Esophagus muscularis mucosa (tissue), 4 donors: ENCODE measurements at places on chromosomes 11 and 22.

- no peak overlapping the region for H3K27ac ChIP-seq
- H3K36me3 ChIP-seq = no peaks in the 10 kb centered on the region
- no peaks in the 10 kb centered on the region for H3K27me3 ChIP-seq
These were observed 625.2 kb downstream of the CNTN5 start for GRCh38 chr11:99645934-99646333.

DNA sequence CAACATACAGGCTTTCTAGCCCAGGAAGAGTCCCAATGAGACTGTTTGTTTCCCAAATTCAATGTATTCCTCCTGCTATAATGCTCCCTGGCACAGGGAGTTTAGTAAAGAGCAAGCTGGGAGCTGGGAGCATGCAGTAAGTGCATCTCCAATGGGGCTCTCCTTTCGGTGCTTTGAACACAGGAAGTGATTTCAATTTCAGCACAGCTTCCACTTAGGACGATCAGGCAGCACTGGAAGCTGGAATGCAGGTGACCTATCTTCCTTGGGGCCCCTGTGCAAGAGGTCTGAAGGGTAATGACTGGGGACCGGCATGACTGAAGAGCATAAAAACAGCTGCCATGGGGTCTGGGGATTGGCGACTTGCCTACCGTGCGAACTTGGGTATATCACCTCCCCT, 76.0 kb downstream of the LARGE1 start:
- no peaks in the 10 kb centered on the region for H3K36me3 ChIP-seq
- H3K27ac ChIP-seq = no peak overlapping the region
- H3K4me1 ChIP-seq = peaks cover 8% of the 10 kb centered on the region
- DNase-seq = no peak
- H3K27me3 ChIP-seq = no peaks in the 10 kb centered on the region

- H3K27me3 ChIP-seq = no peaks in the 10 kb centered on the region
- H3K4me3 ChIP-seq = no peak overlapping the region
- DNase-seq = no peak
- H3K4me1 ChIP-seq = peaks cover 15% of the 10 kb centered on the region
These were observed 132.5 kb downstream of the FBXO7 start for GRCh38 chr22:32607086-32607485.

- H3K36me3 ChIP-seq = no peaks in the 10 kb centered on the region
- H3K4me1 ChIP-seq = no peaks in the 10 kb centered on the region
- no peak for DNase-seq
- no peak overlapping the region for H3K27ac ChIP-seq
These were observed 274.7 kb downstream of the CASP12 start for GRCh38 chr11:104623518-104623917.

GRCh38 chr11:120338107-120338933, 2.1 kb downstream of the ARHGEF12 start:
- H3K36me3 ChIP-seq = no peaks in the 10 kb centered on the region
- peak overlapping the region; percentile 100 for H3K27ac ChIP-seq
- no peak for DNase-seq
- H3K4me1 ChIP-seq = peaks cover 67% of the 10 kb centered on the region
